ENCODE measurements at places on chromosomes 2 and 18.
A peak's percentile ranks its signal among the peaks of the same experiment; 100 is the strongest.

DNA sequence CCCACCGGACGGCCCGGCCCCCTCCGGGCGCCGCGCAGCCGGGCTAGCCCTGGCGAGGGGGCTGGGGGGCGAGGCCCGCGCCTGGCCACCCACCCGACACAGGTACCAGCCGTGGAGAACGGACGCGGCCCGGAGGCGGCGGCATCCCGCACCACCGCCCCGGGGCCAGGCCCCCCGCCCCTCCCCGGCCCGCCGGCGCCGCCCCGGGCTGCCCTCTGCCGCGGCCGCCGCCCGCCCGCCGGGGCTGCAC is 405 bp downstream of the SOS1 start:
- DNase-seq = no peak

GRCh38 chr2:169038338-169038757 is 7.2 kb upstream of the ABCB11 start:
- DNase-seq = no peak

- DNase-seq = no peak
Observed at GRCh38 chr2:191894681-191895147, 47.8 kb upstream of the CAVIN2 start.

DNA sequence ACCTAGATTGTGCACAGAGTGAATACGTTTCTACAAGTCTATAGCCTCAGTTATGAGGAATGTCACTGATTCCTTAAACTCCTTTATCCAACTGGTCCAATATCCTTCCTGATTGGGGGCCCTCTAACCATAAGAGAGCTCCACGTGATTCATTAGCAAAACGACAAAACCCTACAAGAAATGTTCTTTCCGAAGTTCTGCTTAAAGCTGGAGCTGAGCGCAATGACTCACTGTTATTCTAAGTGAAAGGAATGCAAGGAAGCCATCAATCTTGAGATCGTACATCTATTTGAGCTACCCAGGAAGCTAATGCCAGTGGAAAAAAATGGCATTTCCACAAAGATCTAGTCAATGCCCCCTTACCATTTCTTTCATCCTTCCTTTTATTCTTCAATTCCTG is 354.9 kb upstream of the CDH20 start:
- no peak for DNase-seq

DNA sequence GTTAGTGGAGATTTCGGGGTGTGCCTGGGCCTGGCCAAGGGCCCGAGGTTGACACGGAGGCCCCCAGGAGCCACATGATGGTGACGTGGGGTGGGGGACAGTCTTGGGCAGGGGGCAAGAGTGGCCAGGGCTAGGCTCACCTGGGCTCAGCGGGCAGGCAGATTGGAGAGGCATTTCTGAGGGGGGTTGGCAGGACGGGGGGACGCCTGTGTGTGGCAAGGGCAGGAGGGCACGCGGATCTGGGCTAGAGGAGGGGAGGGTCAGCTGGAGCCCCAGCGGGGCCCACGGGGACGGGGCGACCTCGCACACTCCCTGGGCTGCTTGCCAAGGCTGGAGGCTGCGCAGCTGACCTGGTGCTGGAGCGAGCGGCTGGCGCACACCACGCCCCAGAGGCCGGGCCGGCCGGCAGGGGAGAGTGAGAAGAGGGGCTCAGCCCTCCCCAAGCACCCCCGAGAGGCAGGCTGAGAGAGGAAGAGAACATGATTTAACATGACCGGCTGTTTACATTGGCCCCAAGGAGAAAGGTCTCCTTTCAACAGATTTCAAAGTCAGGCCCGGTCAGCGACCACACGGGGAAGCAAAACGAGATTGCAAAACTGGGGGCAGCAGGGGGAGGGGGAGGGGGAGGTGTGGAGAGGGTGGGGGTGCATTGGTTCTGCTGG is 38.0 kb upstream of the SNED1 start:
- DNase-seq = no peak

- DNase-seq = no peak
Observed at GRCh38 chr2:86636842-86637241, 13.2 kb upstream of the RNF103 start.

- no peak for DNase-seq
Observed at GRCh38 chr2:167732326-167732725, 515.1 kb downstream of the STK39 start.

DNA sequence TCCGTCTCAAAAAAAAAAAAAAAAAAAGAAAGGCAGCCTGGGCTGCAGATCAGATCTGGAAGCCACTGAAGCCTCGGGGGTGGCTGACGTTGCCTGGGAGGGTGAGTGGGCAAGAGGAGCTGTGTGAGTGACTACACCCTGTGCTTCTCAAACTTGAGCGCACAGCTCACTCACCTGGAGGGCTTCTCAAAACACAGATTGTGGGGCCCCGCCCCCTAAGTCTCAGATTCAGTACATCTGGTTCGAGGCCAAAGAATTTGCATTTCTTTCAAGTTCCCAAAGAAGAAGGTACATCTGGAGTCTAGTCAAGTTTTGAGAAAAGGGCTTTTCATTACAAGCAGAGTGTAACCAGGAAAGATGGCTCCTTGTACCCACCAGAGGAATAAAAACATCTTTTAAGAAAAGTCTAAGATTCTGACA is 97.7 kb upstream of the CAB39 start:
- DNase-seq = peak; percentile 84

GRCh38 chr2:117086943-117087250 is 727.6 kb upstream of the DDX18 start:
- no peak for DNase-seq

- DNase-seq = no peak
Observed at GRCh38 chr2:128214866-128215460, 103.7 kb downstream of the HS6ST1 start.

DNA sequence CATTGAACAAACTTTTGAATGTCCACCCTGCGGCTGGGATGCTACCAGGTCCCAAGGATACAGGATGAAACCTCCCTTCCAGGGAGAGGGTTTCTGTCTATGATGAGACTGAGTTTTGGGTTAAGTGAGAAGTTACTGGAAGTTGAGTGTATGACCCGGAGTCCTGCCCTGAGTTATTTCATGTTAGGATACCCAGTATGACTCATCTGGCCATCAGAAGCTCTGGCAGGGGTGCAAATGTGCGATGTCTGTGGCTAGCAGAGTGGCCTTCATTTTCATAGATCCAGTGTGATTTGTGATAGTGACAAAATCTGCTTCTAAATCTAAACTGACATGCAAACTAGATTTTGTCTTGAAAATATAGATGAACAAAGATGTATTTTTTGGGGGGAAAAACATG is 55.3 kb downstream of the KCTD1 start:
- no peak for DNase-seq

DNA sequence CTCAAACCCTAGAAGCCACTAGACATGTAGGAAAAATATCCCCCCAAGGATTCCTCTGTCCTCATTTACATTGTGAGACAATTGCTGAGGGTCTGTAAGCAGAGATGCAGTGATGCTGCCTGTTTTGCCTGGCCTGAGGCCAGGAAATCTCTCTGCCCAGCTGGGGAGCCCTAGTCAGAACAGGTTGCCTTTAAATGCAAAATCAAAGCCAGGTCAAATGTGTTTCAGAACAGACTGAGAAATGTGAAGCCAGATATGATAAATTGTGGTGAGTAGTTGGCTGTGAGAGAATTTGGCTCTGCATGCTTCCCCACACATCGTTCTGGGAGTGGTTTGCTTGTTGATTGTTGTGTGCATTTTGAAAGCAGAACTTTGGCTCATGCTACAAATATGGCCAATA is 38.4 kb upstream of the NXPH2 start:
- no peak for DNase-seq

GRCh38 chr2:230203110-230203676 is 16.6 kb downstream of the SP110 start:
- DNase-seq = peak; percentile 82

GRCh38 chr2:71074893-71075395 is 6.5 kb downstream of the NAGK start:
- no peak for DNase-seq

DNA sequence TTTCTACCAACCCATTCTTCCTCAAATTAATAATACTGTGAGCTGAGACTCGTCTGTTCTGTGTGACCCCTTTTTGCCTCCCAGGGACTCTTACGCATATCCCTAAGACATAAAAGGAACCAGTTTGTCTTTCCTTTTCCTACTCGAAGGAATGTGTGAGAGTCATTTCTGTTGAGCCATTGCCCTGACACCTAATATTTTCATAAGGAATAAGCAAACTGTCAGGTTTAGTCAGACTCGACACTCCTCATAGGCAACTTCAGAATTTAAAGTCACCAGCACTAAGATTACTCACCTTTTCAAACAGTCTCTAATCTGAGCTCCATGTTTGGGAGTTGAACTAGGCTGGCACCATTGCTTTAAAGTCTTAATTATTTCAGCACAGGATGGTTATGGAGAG is 305.5 kb downstream of the IKZF2 start:
- no peak for DNase-seq

DNA sequence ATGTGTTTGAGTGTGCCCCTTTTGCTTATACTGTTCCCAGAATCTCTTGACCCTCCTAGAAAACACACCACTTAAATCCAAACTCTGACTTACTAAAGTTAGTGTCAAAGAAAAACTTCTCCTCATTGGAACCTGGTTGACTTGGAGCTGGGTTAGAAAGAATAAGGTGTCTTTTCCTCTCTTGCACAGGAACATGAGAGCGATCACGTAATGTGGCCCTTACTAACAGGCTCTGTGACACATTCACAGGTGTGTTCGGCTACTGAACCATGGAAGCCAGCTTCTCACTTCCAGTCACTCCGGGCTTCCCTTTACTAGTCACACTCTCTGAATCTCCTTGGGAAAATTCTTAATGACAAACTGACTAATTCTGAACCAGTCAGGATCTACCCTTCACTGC is 5.4 kb upstream of the POU3F3 start:
- DNase-seq = peak; percentile 21

DNA sequence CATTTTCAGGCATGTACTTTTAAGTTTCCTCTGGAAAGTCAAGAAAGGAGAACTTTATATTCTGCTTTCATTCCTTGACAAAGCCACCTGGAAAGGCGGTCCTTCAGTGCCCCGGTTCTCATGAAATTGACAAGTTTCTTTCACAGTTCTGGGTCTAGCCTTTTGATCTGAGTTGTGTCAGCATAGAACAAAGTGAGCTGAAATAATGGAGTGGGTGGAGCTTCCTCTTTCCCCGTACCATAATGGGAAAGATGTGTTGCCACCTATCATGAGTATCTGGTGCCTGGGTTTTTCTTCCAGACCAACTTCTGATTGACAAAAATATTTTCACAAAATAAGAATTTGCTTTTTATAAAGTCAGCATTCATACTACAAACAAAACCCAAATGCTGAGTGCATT is 49.3 kb downstream of the PTRHD1 start:
- no peak for DNase-seq

- no peak for DNase-seq
Observed at GRCh38 chr2:86107031-86107430, 996 bp downstream of the PTCD3 start.

DNA sequence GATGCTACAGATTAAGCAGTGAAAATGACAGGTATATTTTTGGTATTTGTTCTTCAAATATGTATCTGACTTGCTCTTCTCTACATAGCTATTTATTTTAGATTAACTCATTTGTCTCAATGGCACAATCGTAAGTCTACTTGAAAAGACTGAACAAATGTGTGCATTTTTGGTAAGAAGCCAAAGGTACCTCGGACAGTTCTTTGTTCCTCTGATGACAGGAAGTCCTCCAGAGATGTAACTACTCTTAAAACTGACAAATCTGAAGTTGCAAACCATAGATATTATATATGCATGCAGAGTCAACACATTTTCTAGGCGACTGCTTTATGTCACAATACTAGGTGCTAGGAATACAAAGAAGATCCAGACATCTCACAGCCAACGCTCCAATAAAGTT is 36.7 kb downstream of the NDUFAF7 start:
- DNase-seq = no peak

- DNase-seq = no peak
Observed at GRCh38 chr2:230779126-230779525, 66.5 kb downstream of the CAB39 start.

GRCh38 chr18:29002747-29003146 is 825.8 kb upstream of the CDH2 start:
- DNase-seq = no peak

- DNase-seq = no peak
Observed at GRCh38 chr2:180871649-180872048, 108.8 kb upstream of the UBE2E3 start.

GRCh38 chr2:3768960-3769765 is 65.8 kb downstream of the DCDC2C start:
- DNase-seq = no peak

GRCh38 chr18:56390626-56391025 is 247.8 kb downstream of the TXNL1 start:
- DNase-seq = no peak

DNA sequence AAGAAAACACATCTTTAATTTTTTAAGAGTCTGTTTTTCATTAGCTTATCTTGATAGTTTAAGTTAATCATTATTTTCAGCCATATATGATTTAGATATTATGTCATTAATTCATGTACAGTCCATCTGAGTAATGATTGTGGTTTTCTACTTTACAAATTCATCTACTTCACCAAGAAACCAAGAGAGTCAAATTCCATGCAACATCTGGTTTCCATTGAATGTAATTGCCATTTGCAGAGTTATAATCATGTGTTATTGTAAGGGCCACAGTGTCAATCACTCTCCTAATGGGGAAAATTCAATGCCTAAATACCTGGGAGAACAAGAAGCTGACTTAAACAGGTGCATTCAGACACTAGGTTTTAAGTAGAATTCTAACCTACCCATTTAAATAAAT is 217.2 kb upstream of the OSR1 start:
- no peak for DNase-seq

DNA sequence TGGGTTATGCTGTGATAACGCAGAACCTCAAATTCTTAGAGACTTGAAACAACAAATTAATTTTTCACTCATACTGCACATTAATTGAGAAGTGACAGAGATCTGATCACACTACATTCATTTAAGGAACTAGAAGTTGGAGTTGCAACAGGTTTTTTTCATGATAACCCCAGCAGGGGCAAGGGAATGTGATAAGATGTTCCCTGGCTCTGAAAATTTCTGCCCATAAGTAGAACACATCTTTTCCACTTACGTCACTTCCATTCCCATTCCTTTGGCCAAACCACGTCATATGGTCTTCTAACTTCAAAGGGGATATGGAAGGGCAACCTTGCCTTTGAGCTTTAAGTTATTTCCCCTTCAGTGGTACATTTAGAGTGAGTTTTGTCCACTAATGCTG is 29.7 kb upstream of the PSME4 start:
- no peak for DNase-seq

DNA sequence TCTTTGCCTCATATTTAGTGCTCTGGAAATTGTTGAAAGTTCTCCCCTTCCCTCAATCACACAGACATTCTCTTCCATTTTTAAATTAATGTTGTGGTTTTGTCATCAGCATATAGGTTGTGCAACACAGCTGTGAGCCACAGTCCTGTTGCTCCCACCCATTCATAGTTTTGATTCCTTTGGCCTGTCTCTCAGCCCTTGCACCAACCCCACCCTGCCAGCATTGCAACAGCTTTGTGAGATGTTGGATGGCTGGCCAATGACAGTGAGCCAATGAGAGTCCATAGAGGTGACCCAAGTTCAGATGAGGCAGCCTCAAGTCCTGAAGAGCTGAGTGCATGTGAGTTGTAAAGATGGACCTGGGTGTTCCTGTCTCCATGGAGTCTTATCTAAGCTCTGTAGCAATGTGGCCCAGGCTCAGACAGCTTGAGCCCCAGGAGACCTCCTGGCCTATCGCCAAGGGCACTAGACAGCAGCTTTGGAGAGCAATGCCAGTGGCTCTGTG is 775.5 kb downstream of the RNF144A start:
- DNase-seq = no peak
